Esophagus squamous epithelium (tissue), 5 donors: ENCODE measurements at places on chromosomes 3 and 15.

- no peak for DNase-seq
These were observed 3.8 kb downstream of the NCEH1 start for GRCh38 chr3:172707030-172707429.

- DNase-seq, result no peak
These were observed 24.8 kb upstream of the IQCF2 start for GRCh38 chr3:51836606-51837005.

DNA sequence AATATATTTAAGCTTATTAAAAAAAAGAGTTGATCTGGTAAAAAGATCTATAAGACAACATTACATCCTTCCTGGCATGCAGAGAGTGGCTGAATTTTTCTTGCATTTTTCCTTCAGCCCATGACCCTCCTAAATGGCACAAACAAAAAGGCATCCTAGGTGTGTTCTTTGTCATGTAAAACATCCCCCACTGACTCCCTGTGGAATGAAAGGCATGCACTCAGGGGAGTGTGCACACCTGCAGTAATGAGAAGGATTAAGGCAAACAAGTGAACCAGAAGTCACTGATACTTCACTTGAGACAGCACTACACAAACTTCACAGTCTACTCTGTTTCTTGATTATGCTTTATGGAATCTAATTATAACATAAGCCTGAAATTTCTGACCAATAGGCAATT is 195.0 kb downstream of the RBMS3 start:
- DNase-seq, result no peak

DNA sequence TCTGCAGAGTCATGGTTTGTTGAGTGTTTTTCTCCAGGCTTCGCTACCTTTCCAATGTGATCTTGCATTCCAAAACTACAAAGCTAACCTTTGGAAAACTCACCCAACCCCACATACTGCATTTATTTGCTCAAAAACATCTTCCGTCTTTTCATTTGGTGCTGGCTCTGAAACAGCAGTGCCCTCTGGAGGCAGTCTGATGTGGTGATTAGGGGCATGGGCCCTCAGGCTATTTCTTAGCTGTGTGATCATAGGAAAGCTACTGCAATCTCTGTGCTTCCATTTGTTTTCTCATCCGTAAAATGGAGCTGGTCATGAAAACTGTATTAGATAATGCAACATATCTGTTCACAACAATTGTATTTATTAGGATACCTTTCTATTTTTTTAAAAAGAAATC is 47.0 kb downstream of the MTHFS start:
- DNase-seq, result no peak

DNA sequence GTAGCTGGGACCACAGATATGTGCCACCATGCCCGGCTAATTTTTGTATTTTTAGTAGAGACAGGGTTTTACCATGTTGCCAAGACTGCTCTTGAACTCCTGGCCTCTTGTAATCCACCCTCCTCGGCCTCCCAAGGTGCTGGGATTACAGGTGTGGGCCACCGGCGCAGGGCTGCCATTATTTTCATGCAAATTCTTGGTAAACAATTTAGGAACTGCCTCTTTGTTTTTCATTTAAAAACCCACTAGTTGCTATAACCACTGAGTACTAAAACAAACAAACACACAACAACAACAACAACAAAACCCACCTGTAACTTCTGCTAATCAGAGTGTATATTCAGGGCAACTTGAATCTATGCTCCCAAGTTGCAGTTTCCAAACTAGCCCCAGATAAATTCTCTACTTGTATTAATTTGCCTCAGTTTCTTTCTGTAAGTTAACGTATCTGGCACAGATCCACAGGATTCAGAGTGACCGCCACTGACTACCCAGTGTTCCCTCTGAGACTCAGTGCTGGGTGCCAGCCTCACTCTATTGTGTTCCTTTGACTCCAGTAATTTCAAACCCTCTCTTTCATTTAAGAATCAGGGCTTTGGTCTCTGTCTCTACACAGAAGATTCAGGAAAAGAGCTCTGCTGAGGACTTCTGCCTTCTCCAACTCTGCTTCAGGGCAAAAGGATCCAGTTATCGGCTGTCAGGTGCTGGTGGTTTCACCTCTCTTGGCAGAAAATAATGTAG is 18.6 kb upstream of the ZNF710 start:
- no peak for DNase-seq

DNA sequence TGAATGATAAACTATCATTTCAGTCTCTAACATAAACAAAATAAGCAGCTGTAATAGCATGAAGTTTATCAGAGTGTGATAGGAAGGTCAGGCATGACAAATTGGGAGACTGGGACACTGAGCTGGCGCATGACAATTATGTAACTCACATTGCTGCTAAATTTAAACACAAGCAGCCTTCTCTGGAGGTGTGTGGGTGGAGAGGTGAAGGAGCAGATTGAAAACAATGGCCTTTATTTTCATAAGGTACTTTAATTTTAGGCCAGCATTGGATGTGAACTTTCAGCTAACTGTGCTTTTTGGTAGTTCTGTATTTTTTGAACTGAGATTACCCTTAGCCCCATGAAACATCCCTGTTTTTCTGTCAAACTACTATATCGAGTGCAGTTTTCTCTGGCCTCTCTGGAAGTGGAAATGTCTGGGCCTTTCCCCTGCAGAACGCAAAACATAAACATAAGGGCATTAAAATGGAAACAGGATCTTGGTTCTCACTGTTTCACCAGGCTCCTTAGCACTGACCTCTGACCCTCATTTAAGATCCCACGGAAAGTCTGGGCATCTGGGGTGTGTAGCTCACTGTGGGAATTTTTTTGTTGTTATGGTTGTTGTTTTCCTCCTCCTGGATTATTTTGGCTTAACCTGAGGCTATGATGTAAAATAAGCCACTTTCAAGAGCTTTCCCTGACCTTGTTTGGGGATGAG is 160.1 kb upstream of the DPH6 start:
- no peak for DNase-seq

- DNase-seq, result no peak
These were observed 15.3 kb downstream of the SYNM start for GRCh38 chr15:99120050-99120777.

DNA sequence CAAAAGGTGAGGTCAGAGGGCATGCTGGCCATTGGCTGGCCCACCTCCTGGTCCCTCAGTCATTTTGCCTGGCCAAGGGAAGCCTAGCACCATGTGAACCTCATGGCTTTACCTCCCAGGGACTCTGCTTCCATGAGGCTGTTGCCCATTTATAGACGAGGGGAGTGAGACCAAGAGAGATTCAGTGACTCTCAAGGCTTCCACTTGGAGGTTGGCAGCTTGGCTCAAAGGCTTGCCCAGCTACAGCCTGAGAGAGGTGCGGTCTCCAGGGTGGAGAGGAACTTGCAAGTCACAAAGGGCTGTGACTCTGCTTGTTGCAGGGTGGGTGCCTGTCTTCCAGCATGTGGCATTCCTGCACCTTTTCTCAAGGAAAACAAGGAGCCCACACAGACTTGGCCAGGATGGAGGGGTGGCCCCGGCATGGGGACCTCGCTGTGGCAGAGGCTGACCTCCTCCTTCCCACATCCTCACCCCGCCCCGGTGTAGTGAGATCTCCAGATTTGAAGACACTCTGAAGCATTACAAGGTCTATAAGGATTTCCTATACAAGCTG is 24.5 kb downstream of the CFAP100 start:
- no peak for DNase-seq

DNA sequence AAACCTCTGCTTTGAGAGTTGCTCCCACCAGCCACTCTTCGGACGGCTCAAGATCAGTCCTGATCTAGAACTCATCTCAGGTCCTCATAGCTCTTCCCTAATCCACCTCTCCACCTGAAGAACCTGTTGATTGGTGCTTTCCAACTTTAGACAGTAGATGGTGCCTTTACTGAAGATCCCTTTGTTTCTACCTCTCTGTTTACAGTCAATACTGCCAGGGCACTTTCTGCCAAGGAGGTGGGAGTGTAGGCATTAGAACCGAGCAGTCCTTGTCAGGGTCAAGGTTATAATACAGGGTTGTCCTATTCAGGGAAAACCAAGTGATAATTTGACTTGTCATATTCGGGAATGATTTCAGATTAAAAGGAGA is 1.2 kb downstream of the CGNL1 start:
- DNase-seq, result no peak

GRCh38 chr3:195312714-195313113 is 41.8 kb upstream of the XXYLT1 start:
- DNase-seq, result no peak

DNA sequence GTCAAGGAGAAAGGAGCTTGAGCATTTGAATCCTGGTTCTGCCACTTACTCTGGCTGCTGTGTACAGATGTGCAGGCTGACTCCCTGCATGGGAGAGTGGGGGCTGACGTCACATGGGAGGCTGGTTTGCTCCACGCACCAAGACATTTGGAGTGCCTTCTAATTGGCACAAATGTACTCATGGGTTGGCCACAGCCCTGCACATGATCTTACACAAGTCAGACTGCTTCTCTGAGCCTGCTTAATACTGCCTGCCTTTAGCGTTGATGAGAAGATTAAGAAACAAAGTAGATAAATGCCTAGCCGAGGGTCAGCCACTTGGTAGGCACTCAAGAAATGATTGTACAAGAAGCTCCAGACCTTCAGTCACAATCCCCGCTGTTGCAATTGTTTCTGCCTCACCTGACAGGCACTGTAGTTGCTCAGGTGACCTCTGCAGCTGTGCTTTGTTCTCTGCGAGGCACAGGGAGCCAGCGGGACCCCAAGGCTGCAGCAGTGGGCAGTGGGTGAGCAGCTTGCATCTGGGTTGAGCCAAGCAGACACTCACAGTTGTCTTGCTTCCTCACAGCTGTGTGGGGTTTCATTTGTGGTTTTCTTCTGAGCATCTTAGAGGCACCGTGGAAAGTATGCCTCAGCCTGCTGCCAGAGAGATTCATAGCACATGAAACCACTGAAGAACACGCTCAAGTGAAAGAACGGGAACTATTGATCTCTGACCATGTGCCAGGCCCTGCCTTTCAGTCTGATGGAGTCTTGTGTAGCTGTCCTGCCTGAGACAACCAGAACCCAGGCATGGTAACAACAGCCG is 33.1 kb downstream of the GRK7 start:
- DNase-seq, result no peak

- DNase-seq, result no peak
These were observed 11.7 kb downstream of the SHOX2 start for GRCh38 chr3:158094235-158095110.

DNA sequence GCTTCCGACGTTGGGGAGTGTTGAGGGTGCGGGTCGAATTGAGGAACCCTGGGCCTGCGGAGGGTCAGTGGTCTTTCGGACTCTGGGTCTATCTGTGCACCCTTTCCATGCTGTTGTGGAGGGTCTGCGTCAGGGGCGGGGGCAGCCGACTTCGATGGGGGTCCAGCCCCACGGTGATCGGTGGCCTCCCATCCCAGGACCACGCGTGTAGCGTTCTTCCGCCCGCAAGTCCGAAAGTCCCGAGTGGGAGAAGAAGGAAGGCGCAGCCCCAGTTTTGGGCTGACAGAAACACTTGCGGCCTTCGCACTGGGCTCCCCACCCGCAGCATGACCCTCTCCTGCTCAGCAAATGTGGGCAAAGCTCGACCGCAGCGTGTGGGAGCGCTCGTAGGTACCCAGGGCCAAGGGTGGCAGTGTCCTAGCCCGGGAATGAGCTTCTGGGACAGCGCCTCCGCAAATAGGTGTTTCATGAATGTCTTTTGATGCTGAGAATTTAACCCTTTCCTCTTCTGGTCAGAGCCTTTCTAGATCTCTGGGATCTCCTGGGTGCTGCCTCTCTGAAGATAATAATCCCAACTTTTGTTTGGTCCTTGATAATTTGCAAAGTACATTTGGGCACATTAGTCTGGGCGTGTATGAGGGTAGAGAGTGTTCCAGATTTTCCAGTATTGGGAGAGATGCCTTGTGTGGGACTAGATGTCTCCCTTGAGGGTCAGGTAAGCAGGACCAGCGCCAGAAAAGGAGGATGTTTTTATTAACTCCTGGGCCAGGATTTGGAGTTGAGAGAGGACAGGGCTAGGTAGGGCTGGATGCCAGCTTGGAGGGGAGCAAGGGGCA is 2.3 kb upstream of the DLL4 start:
- no peak for DNase-seq

- no peak for DNase-seq
These were observed 165.7 kb downstream of the ZNF385D start for GRCh38 chr3:21585216-21585740.

DNA sequence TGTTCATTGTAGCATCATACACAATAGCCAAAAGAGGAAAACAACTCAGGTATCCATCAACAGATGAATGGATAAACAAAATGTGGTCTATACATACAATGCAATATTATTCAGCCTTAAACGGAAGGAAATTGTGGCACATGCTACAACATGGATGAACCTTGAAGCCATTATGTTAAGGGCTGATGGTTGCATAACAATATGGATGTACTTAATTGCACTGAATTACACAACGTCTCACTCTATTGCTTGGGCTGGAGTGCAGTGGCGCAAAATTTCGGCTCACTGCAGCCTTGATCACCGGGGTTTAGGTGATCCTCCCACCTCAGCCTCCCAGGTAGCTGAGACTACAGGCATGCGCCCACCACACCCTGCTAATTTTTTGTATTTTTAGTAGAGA is 7.0 kb upstream of the TMEM62 start:
- no peak for DNase-seq

DNA sequence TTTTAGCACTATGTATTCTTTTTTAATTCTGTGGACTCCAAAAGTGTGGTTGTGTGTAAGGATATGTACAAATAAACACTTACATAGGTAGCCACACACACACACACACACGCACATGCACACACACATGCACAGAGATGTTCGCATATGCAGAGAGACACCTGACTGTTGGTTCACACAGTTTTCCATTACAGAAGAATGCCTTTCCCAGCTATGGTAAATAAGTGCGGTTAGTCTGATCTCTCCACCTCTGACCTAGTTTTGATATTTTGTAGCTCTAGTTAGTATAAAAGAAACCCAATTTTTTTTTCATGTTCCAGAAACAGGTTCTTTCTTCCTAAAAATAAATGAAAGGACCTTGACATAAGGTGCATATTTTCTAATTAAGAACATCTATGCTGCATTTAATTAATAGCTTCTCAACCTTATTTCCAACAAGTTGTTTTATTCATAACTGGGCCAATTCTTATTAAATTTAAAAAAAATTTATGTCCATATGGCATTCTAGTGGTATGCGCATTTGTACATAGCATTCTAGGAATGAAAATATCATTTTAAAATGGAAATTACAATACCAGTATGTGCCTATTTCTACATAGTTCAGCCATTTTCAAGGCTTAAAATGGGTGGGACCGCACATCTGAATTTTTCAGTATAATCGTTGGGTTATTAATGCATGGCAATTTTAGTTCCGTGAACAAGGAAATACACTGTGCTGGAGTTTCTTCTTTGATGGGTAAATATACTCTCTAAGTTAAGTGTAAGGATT is 27.2 kb downstream of the TMEM108 start:
- DNase-seq, result no peak

DNA sequence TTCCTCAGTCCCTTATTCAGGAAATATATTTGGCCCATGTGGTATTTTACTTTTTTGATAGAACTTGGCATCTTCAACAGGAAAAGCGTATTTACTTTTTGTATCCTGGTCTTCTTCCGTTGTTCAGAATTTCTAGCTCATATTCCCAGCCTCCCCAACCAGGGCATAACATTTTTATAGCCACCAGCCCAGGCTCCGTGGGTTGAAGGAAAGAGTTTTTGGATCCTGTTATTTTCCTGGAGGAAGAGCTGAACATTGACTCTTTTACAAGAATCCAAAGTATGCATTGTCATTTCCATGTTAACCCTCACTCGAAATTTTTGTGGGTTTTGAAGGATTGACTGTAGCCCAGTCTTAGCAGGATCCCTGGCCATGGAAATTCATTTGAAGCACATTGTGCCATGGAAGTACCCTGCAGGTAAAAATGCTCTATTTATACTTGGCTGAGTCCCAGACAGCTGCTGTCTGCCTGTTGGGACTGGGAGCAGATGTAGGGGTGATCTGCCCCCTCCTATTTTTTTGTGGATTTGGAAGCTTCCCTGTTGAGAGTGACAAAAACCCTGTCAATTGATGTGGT is 98.8 kb downstream of the AKAP13 start:
- no peak for DNase-seq

GRCh38 chr15:47506329-47507100 is 210.8 kb upstream of the SEMA6D start:
- no peak for DNase-seq
